ENCODE measurements at places on chromosomes 1 and 21.

DNA sequence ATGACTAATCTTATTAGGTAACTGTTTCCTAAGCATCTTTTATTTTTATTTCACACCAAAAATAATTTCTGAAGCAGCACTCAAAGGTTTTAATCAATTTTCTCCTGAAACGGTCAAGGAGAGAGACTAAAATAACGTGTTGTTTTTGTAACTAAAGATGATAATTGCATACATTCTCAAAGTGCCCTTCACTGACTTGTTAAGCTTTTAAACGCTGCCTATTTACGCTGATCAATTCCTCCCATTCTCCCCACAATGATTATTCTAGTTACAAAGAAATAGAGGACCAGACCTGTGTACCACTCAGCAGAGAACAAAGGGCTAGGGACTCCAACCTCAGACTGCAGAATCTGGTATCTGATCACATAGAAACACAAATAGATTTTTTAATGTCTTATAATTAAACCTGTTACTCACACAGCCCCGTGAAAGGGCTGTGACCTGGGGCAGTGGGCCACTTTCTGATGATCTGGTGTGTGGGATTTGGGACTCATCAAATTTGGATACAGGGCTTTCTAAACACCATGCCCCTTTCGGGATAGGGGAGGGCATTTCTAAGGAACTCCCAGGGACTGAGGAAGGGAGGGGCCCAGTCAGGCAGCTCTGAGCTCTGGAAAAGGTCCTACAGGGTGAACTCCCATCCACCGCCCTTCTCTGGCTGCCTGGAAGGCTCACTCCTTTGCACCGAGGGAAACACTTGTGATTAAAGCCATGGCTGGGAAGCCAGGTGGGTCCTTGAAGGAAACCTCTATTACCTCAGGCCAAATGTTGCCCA lies 65.2 kb downstream of the BCAR3 start:
- DNase-seq: peak; percentile 86

- DNase-seq: peak; percentile 75
These were observed 242.6 kb upstream of the CXADR start for GRCh38 chr21:17270229-17270628.

- DNase-seq: no peak
These were observed 44.8 kb downstream of the DHRS3 start for GRCh38 chr1:12573015-12573825.

- peak; percentile 59 for DNase-seq
These were observed 1.3 kb downstream of the CNN3 start for GRCh38 chr1:94925561-94926125.

GRCh38 chr1:176577646-176578197 lies 114.7 kb downstream of the PAPPA2 start:
- no peak for DNase-seq

DNA sequence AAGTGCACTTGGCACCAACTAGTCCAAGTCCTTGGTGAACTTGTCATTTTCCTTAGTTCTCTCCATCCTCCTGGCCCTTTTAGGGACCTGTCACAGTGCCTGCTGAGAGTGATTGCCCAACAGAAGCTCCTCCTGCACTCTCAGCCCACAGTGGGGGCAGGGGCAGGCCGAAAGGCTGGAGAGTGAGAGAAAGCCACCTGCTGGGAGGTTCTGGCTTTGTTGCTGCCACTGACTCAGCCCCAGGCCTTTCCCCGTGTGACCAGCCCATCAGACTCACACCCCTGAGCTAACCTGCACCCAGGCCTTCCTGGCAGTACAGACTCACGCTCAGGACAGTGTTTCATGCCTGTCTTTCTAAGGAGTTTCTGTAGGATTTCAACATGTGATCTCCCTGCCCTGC lies 17.1 kb upstream of the PROK1 start:
- DNase-seq: no peak

GRCh38 chr1:197987294-197987693 lies 70.1 kb downstream of the LHX9 start:
- DNase-seq: no peak

GRCh38 chr21:32372755-32373154 lies 20.1 kb downstream of the URB1 start:
- no peak for DNase-seq

DNA sequence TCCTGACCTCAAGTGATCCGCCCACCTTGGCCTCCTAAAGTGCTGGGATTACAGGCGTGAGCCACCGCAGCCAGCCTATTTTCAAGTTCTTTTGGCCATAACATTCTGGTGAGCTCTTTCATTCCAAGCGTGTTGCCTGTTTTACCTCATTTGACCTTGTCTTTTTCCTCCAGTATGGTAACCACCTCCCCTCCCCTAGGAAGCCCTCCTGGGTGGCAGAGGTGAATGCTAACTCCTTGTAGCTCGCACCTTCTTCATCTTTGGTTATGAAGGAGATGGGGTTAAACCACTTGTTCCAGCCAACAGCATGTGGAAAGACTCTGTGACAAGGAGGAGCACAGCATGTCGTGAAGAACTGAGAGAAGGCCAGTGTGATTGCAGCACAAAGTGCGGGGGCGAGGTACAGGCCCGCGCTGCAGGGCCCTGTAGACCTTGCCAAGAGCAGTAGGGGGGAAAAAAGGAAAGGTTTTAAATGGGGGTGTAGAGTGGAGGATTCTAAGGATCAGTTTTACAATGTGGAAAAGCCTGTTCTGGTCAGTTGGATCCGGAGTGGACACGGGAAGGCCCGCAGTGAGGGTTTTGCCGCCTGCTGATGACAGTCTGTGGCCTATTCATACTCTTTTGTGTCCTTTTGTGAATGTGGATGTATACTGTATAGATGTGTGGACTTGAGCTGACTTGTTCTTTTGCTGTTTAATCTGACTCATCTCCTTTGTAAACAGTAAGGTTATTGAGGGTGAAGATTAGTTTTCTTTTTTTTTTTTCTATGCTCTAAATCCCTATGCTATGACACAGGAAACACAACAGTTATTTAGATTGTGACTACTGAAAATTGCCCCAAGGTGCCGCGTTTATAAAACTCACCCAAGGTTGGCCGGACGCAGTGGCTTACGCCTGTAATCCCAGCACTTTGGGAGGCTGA lies 7.5 kb upstream of the ZNF436 start:
- no peak for DNase-seq

DNA sequence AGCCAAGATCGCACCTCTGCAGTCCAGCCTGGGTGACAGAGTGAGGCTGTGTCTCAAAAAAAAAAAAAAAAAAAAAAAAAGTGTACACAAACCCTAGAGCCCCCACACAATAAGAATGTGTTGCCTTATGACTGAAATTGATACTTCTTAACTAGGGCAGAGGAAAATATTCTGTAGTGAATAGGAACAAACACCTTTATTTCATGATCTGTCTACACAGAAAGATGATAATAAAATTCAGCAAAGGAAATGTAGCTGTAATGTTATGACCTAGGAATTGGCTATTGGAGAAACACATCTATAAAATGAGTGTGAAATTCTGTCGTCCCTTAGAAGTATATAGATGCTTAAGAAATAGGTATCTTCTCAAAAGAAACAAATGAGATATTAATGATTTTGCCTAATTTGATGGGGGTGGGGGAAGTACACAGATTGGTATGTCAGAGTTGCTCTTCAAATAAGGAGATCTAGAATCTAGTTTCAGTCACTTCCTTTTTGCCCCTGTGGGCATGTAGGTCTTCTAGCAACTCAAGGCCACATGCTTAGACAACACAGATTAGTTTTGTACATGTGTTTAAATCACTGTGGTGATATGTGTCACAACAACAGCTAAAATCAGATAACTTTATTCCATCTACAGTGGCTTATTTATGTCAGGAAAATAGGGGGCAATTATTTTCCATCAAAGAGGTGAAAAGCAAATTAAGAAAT lies 10.7 kb upstream of the GPR25 start:
- DNase-seq: no peak

DNA sequence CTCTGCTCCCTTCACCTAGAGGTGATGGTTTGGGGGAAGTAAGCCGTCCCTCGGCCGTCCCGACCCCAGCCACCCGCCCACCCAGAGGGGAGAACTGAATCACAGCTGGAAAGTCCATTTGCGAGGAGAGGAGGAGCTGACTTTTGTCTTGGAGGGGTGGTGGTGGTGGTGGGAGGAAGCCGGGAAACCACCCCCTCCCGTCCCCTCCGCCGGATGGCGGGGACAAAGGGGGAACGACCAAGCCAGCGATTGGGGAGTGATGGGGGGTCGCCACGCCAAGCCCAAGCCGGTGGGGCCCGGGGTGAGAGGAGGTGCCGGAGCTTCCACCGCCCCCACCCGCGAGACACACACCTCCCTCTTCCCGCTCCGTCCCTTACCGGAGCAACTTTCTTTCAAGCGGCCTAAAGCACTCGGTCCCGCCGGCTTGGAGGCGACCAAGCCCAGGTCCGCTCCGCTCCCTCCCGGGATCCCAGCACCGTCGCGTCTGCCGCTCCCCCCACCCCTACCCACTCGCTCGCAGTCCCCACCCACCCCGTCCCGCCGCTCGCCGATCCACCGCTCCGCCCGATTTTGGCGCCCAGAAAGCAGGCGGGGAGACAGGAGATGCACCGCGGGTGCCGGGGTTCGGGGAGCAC lies 540 bp downstream of the ARHGEF2 start:
- DNase-seq: peak; percentile 53

GRCh38 chr1:113887402-113888175 lies at the start of gene BCL2L15:
BCL2L15 (minus strand) TSS chr1:113887581; CDS start chr1:113887375, 206 bp downstream.
- DNase-seq: no peak

DNA sequence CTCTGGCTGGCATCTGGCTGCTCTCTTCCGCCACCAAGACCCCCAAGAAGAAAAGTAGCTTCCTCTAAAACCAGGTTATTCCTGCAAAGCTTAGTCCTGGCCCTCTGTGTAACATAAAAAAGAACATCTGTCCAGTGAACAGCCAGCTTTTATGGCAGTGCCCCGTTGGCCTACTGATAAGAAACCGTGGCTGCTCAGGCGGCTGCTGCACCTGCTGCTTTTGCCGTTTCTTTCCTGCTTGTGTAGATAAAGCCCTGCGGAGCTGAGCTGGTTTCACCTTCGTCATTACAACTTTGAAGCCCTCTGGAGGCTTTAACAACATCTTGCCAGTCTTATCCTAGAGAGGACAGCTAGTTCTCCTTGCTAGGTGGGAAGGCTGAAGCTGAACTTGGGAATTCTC lies 20.5 kb downstream of the ELAPOR1 start:
- DNase-seq: peak; percentile 63

DNA sequence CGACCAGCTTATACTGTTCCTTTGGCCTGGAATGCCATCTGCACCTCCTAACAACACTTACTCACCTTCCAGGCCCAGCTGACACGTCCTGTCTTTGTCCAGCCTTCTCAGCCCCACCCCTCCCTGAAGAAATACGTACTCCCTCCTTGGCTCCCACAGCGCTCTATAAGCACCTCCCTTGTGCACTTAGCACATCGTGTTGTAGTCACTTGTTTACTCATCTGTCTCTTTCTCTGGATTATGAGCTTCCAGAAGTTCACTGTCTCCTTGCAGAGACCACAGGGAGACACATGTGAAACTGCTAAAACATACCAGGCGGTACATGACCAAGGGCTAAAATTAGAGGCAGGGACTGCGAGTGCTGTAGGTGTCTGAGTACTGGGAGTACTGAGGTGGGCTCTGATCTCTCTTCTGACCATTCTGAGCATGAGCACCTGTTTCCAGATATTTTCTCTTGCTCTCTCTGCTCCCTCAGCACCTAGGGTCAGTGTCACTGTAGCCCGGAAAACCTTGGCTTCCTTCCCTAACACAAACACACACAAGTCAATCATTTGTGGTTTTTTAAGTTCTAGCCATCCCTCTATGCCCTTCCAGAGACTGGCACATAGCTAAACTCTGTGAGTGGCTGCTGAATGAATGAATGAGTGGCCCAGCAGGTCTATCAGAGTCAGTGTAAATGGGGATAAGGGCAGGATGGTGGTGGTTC lies 5.1 kb downstream of the DCST1 start:
- no peak for DNase-seq

DNA sequence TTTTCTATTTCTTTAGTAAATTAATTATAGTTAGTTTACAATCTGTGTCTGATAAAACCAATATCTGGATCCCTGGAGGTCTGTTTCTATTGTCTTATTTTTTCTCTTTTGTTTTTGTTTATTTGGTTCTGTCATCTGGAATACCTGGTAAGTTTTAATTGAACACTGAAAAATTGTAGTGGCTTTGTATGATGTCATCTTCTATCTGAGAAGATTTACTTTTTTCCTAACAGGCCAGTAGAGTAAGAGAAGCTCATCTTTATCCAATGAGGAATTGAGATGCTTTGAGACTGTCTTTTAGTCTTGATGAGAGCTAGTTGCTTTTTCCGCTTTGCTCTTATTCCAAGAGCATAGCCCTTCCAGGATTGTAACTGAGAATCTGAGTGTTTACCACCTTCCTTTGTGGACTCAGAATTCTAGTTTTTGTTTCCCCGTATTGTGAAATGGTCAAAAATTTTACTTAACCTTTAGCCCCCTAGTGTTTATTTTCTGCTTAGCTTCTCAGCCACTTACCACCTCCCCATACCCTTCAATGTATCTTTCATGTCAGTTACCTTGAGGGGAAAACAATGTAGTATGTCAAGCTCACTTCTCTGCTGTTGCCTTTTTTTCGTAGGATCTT lies 25.0 kb downstream of the PTGFRN start:
- no peak for DNase-seq

- peak; percentile 24 for DNase-seq
These were observed 180.2 kb upstream of the MAP1LC3C start for GRCh38 chr1:242178924-242179708.

- DNase-seq: no peak
These were observed 14.0 kb downstream of the COL16A1 start for GRCh38 chr1:31689854-31690253.

GRCh38 chr1:178543290-178543607 lies 30.3 kb downstream of the TEX35 start:
- DNase-seq: no peak

DNA sequence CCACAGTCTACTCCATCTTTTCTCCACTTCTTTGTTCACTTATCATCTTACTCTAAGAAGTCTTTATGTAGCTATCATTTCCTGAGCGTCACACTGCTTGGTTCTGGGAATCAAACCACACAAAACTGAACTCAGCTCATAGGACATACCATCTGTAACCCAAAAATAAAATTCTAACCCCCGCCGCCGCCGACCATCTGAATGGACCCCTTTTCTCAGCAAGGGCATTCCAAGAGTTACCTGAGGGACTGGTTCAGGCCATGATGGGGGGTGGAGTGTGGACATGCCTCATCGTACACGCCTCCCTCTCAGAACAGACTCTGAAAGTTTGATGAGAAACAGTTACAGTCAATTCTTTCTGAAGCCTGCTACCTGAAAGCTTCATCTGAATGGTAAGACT lies 12.6 kb upstream of the CHI3L2 start:
- no peak for DNase-seq

- DNase-seq: peak; percentile 15
These were observed 37.6 kb upstream of the DESI2 start for GRCh38 chr1:244615301-244615700.

- no peak for DNase-seq
These were observed 58.1 kb upstream of the ARHGEF16 start for GRCh38 chr1:3396411-3396810.

Measured in NCI-H1092 treated with DMSO at 0.1 percent for 48 hours (cell line).